Placental pericyte (primary cell): ENCODE measurements at places on chromosomes 7 and 10. TPM values are rescaled to one million over a fixed set of nuclear protein-coding genes. Genes with fewer than 3 reads are reported as not detected.

The AOC1 gene
- not detected in 2 replicates for total RNA-seq

The ANKRD30A gene
- under 0.01 TPM in 1 of 2 replicates, not detected in the other for total RNA-seq

The TMEM229A gene
- not detected in 2 replicates for total RNA-seq

The XRCC2 gene
- 0.22 and 7.4 TPM in 2 replicates for total RNA-seq

The NUDCD3 gene
- 54.5 and 73.7 TPM in 2 replicates for total RNA-seq

The PAX4 gene
- total RNA-seq = not detected in 2 replicates

The OPN4 gene
- total RNA-seq = not detected in 2 replicates

The PNLIPRP1 gene
- not detected in 2 replicates for total RNA-seq

The NHLRC2 gene
- total RNA-seq = 9.0 and 26.3 TPM in 2 replicates

The CEP55 gene
- total RNA-seq = 1.3 and 55.1 TPM in 2 replicates
